ENCODE measurements at places on chromosomes 6 and 20.

GRCh38 chr6:134491477-134491876, 173.6 kb upstream of the SGK1 start:
- no peak for DNase-seq

DNA sequence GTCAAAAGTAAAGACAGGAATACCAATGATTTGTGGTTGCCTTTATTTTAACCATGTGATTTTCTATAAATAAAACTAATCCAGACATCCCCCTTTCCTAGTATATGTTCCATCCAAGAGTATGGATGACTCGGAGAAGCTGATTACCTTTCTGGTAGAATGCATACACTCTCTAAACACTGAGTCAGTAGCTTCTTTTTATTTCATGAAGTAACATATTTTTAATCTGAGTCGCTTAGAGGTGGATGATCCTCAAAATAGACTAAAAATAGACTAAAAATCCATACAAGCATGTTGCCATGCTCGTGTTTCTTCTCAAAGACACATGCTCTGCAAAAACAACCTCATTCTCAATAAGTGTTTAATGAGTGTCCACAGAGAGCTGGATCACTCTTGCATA, 263.7 kb downstream of the COL12A1 start:
- DNase-seq, result no peak

GRCh38 chr6:147750413-147750812, 241.9 kb downstream of the SAMD5 start:
- no peak for DNase-seq

- DNase-seq, result no peak
Measured at GRCh38 chr6:70538376-70538775, 28.4 kb upstream of the SDHAF4 start.

- no peak for DNase-seq
Measured at GRCh38 chr20:64041040-64041780, 5.2 kb downstream of the C20orf204 start.

- DNase-seq, result no peak
Measured at GRCh38 chr20:19211661-19212468, 577 bp upstream of the SLC24A3 start.

DNA sequence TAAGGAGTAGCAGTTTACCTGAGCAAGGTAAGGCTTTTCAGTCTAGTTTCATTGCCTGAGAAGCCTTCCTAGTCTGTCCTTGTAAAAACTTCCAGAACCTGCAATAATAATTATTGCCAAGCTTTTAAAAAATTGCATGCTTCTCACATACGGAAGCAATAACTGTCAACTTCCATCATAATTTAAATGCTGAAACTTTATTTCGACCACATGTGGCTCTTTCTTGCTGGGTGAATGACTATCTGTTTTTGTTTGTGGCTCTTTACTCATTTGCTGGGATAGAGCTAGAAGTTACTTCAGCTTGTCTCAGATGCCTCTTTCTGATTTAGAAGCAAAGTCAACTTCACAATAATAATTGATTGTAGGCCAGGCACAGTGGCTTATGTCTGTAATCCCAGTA, 95.9 kb upstream of the COL21A1 start:
- no peak for DNase-seq

DNA sequence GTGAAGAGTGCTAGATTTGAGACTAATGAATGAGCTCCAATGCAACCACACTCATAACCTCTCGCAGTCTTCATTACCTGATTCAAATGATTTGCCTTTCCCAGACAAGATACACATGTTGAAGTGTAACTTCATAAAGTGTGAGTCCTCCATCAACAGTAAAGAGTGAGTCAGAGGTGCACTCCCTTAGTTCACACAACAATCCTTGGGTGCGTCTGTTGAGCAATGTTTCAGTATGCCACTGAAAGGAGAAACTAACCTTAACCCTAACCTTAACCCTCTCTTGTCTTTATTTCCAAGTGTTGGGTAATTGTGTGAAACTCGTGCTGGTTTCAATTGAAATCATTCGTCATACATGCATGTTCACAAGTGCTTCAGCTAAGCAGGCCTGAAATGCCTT, 21.0 kb upstream of the RIN2 start:
- no peak for DNase-seq

GRCh38 chr20:45872626-45873025, 8.4 kb upstream of the ZSWIM1 start:
- no peak for DNase-seq

GRCh38 chr6:45702849-45703739, 312.6 kb downstream of the CLIC5 start:
- no peak for DNase-seq
